ENCODE measurements at places on chromosomes 12 and 14.

- no peak for DNase-seq
Observed at GRCh38 chr12:5898874-5899273, 46.2 kb downstream of the ANO2 start.

- DNase-seq, result no peak
Observed at GRCh38 chr14:54787261-54787660, 115.4 kb downstream of the GCH1 start.

- DNase-seq, result no peak
Observed at GRCh38 chr12:39541471-39541870, 78.1 kb downstream of the ABCD2 start.

DNA sequence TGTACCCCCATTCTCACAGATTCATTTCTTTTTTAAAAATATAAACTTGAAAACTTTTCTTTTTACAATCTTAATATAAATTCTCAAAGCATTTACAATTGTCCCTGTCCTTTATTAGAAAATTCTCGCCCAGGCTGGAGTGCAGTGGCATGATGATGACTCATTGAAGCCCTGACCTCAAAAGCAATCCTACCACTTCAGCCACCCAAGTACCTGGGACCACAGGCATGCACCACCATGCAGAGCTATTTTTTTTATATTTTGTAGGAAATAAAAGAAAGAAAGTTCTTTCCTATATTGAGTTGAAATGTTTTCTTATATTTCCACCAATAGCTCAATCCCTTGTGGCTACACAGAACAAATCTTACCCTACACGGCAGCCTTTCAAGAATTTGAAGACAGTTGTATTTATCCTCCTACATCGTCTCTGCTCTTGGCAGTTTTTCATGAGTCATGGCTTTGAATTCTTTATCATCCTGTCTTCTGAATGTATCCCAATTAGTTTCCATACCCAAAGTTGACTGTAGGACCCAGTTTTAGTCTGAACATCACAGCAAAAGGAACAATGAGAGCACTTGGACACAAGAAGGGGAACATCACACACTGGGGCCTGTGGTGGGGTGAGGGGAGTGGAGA is 52.4 kb downstream of the SYT1 start:
- no peak for DNase-seq

- no peak for DNase-seq
Observed at GRCh38 chr14:74910556-74910955, 12.5 kb downstream of the RPS6KL1 start.

- no peak for DNase-seq
Observed at GRCh38 chr14:33839193-33840076, 111.4 kb downstream of the EGLN3 start.

- no peak for DNase-seq
Observed at GRCh38 chr12:49448858-49449257, 81.6 kb downstream of the SPATS2 start.

- DNase-seq, result no peak
Observed at GRCh38 chr12:1917172-1918070, 1.0 kb downstream of the CACNA2D4 start.

DNA sequence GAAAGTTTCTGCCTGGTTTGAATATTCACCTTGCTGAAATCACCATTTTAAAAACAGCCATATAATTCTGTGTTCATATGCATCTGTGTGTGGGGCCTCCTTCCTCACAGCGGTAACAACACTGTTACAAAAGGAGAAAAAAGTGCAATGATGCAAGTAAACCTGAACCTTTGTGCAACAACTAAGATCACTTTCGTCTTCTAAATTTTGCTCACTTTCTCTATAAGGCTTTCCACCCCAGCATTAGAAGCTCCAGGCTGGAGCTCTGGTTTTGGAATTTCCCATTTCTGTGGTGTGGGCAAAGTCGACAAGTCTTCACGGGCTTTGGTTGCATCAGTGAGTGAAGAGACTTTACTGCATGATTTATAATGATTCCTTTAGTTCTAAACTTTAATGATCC is 18.4 kb downstream of the FGD6 start:
- DNase-seq, result no peak

GRCh38 chr12:53476769-53477209 is 22.5 kb downstream of the MAP3K12 start:
- no peak for DNase-seq

GRCh38 chr12:89756585-89757398 is 48.2 kb upstream of the ATP2B1 start:
- DNase-seq, result no peak

- DNase-seq, result no peak
Observed at GRCh38 chr12:123388951-123389559, 5.1 kb downstream of the KMT5A start.

DNA sequence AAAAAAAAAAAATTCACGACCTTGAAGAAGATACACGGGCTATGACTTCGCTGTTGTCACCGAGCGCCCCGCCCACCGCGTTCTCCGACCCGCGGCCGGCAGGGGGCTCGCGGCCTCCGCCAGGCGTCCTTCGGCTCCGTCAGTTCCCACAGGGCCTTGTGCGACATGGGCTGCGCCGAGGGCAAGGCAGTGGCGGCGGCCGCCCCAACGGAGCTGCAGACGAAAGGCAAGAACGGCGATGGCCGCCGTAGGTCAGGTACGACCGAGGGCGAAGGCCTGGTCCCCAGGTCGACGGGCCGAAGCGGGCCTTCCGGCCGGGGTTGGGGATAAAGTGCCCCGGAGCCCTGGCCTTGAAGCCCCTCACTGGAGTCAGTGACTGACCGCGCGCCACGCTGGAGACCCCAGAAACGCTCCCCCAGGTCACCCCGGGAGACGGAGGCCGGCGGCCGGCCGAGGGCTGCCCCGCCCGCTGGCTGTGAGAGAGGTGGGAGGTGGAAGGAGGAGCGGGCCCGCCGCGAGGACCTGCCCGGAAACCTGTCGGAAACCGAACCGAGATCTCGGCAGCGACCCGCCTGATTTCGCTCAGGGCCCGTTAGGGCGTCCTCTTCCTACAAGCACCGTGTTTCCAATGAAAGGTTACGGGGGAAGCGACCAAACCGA is at the start of gene TXNRD1:
Gene TXNRD1 (plus strand): TSS at position 142 of the 660 bp plus-strand sequence. CDS start 24 bp downstream, at position 166.
- peak; percentile 82 for DNase-seq

DNA sequence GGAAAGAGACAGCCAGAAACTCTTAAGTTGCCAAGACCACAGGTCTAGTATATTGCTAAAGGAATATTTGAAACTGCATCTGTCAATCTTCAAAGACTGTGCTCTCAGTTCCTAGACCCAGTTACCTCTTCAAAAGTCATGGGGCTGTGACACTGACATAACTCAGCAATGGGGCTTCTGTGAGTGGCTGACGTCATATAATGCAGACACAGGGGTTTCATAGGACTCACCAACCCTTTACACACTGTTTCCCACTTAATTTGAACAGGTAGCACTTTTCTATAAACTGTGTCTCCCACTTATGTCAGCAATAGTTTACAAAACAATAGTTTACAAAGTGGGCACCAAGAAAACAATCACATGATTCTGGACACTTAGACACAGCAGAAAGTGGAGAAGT is 158.4 kb downstream of the GALC start:
- DNase-seq, result no peak

Measured in activated naive CD4-positive, alpha-beta T cell (primary cell).